ENCODE measurements at places on chromosomes 16 and 17.

GRCh38 chr16:50469744-50470321 lies 78.4 kb upstream of the NKD1 start:
- DNase-seq, result no peak

DNA sequence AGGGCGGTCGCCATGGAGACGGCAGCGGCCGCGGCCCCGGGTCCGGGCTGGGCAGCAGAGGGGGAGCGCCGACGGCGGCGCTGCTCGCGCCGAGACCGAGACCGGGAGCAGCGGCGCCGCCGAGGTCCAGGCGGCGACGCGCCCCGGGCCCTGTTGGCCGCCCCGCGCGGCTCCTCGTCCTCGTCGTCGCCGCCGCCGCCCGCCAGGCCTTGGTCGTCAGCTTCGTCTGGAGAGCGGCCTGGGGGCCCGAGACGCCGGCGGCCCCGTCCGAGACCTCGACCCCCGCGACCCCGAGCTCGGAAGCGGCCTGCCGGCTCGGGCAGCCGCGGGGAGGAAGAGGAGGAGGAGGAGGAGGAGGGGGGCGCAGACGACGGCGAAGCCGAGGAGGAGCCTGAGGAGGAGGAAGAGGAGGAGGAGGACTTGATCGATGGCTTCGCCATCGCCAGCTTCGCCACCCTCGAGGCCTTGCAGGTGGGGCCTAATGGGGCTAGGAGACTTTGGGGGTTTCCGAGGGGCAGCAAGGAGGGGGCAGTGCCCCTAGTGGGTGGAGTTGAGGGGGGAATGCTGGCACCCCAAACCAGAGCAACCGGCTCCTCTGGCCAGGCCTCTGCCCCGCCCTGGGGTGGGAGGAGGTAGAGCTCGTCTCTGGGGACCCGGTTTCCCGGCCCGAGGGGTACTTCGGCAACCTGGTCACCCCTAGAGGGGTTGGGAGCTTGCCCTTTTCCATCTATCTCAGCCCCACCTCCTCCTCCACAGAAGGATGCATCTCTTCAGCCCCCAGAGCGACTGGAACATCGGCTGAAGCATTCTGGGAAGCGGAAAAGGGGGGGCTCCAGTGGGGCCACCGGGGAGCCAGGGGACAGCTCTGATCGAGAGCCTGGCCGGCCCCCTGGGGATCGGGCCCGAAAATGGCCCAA lies 1.5 kb downstream of the FBRS start:
- DNase-seq, result peak; percentile 50

DNA sequence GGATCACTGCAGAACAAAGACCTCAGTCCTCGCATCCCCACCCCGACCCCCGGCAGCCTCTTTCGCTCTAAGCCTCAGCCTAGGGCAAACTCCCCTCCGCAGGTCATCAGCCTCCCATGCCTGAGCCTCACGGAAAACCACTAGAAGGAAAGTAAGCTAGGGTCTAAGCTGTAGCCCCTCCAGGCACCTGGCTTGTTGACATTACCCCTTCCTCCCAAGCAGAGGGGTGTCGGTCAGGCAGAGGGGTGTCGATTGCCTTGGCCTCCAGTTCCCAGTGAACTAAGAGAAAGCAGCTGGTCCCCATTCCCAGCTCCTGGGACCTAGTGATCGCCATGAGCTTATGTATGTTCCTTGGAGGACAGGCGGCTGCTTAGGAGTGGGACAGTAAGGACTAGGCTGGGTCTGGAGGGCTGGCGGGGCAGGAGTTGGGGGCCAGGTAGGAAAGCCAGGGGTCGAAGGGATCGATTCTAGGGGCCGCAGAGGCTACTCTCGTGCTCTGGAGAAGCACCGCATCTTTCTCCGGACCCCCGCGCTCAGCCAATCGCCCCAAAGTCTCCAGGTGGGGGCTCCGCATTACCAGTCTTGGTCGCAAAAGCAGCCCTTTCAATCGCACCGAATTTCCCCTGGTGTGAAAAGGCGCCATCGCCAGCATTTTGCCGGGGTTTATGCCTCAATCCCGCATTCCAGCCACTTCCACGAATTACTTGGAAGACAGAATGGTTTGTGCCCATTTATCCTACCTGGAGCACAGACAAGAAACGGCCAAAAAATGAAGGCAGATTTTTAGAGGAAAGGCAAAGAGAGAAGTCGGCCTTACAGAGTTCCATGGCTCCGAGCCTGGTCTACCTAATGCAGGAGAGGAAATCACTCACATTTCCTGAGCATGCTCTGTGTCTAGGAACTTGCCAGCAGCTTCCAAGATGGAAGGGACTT lies 21.3 kb upstream of the HOXB13 start:
- no peak for DNase-seq

GRCh38 chr17:79034931-79035485 lies 11.0 kb downstream of the C1QTNF1 start:
- no peak for DNase-seq

GRCh38 chr16:29806641-29807425 lies 504 bp downstream of the MAZ start:
- peak; percentile 90 for DNase-seq

DNA sequence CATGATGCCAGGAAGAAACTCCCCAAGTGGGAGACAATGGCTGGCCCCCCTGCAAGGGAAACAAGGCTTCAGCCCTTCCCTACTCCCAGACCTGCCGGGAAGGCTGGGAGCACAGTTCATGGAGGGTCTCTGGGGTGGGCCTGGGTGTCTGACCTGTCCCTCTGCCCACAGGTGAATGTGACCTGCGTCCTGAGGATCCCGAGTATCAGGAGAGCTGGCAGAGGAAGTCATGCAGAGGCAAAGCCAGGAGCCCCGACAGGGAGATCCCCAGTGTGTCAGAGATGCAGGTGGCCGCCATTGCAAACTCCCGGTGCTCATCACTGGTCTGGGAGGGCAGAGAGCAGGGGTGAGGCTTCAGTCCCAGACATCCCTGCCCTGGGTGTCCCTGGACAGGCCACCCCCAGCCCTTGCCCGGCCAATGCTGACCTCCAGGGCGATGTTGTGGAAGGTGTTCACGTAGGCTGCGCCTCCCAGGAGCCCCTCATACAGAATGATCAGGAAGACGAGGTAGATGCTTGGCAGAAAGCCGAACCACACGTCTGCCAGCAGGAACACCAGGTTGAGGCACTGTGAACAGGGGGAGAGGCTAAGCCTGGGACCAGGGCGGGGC lies 5.3 kb upstream of the NPIPB7 start:
- DNase-seq, result no peak

GRCh38 chr16:65621640-65622039 lies 499.8 kb upstream of the CDH11 start:
- no peak for DNase-seq

DNA sequence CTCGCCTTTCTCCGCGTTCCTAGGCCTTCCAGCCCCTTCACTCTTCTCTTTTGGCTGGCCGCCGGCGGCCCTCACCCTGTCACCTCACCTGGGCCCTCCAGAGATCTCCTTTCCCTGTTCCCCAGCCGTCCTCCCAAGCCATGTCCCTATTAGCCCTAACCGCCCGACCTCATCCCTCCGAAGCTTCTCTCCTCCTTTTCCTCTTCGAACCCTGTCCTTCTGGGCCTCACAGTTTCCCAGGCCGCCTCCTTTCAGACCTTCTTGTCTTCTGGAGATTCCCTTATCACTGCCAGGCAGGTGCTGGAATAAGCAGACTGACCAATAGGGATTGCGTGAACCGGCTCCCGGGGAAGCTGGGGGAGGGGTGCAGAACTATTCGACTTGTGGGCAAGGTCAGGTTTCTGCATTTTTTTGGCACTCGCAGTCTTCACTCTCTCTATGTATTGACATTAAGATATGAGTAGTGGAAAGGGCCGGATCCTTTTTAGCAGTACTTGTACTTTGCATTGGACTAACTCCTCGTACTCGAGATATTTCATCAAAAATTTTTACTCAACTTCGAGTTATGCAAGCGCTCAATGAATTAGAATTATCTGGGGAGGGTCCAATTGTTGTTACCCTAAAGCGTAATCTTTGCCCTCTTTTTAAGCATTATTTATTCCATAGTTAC lies 690 bp downstream of the RHOT1 start:
- DNase-seq, result peak; percentile 72

DNA sequence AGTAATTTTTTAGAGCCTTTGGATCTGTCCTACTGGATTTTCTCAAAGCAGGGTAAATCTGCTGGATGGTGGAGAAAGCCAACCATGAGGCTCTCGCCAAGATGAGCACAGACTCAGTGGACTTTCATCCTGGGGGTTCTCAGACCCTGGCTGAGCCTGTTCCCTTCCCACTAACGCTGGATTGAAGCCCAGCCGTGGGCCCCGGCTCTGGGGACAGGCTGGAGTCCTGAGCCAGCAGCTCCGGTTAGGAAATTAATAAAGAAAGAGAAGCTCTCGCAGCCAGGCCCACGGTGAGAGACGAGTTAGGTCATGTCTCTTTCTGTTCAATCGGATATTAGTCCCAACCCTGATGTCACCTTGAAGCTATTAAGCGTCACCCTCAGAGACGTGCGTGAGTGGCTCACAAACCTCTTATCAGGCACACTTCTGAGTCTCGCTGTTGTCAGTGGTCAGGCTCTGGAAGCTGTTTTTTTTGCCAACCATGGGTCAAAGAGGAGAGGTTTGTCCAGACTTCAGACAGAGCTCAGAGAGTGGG lies 27.1 kb downstream of the MEOX1 start:
- DNase-seq, result no peak

DNA sequence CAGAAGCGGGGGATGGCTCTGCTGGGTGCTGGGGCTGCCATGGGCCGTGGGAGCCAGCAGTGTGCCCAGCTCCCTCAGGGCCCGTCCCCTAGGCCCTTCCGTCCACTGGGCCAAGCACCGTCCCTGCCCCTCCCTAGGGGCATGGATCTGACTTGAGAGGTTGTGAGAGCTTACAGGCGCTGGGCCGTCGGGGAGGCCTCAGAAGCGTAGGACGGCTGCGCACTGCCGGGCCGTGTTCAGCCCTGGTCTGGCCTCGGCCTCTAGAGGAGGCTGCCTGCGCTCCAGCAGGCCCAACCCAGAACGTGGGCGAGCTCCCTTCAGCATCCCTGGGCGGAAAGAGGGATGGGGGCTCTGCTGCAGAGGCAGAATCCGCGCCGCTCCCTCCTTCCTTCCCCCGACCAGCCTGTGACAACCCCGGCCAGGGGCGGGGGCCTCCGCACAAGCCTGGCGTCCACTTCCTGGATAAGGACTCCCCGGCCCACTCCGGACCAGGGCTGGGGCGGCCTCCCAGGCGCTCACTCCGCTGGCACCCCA lies 685 bp upstream of the MPG start:
- peak; percentile 71 for DNase-seq

DNA sequence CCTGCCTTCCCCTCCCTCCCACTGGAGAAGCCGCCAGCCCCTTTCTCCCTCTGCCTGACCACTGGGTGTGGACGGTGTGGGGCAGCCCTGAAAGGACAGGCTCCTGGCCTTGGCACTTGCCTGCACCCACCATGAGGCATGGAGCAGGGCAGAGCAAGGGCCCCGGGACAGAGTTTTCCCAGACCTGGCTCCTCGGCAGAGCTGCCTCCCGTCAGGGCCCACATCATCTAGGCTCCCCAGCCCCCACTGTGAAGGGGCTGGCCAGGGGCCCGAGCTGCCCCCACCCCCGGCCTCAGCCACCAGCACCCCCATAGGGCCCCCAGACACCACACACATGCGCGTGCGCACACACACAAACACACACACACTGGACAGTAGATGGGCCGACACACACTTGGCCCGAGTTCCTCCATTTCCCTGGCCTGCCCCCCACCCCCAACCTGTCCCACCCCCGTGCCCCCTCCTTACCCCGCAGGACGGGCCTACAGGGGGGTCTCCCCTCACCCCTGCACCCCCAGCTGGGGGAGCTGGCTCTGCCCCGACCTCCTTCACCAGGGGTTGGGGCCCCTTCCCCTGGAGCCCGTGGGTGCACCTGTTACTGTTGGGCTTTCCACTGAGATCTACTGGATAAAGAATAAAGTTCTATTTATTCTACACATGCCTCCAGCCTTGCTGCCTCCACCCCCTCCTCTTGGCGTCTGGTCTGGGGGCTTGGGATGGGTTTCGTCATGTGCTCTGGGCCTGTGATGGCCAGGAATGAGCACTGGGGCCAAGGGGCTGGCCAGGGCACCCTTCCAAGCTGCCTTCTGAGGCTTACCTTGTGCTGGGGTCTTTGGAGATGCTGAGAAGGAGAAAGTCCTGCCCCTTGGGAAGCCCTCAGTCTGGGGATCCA lies 7.3 kb downstream of the GJD3 start:
- no peak for DNase-seq

GRCh38 chr16:11481987-11482386 lies 104.7 kb downstream of the LITAF start:
- DNase-seq, result no peak

Data from NB4 (cell line).